Cerebellar nuclear complex (tissue), 1 donor: ENCODE measurements at places on chromosomes 13 and 19.

- no peak for DNase-seq
These were observed 1550.8 kb upstream of the SLC10A2 start for GRCh38 chr13:104616990-104617389.

- no peak for DNase-seq
These were observed 16.0 kb downstream of the ITM2B start for GRCh38 chr13:48249018-48249417.

GRCh38 chr13:106575896-106576295 lies 8.0 kb upstream of the ARGLU1 start:
- DNase-seq, result no peak

- DNase-seq, result no peak
These were observed 99.7 kb downstream of the DCLK1 start for GRCh38 chr13:36031490-36031889.

DNA sequence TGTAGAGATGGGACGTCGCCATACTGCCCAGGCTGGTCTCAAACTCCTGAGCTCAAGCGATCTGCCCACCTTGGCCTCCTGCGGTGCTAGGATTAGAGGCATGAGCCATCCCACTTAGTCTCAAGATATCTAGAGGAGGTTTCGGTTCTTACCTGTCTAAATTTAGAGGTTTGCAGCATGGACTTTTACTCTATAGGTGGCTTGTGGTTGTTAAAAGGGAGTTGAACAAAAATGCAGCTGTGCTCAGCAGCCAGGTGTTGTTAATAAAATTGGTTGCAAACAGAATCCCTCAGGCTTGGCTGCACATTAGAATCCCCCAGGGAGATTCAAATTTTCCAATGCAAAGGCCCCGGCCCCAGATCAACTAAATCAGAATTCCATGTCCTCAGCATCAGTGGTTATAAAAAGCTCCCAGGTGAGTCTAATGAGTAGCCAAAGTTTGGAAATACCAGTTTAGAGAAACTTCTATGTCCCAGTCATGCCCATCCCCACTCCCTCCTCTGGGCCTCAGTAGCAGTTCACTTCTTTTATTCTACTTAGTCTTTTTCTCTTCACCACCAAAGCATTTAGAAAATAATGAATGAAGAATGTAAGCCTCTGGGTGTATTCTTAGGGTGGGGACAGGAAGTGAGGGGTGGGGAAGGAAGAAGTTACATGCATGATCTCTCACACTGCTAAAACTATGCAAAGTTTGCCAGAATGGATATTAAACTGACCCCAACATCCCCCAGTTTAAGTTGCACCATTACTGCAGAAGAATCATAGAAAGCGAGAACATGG lies 471.0 kb downstream of the COG6 start:
- DNase-seq, result no peak

DNA sequence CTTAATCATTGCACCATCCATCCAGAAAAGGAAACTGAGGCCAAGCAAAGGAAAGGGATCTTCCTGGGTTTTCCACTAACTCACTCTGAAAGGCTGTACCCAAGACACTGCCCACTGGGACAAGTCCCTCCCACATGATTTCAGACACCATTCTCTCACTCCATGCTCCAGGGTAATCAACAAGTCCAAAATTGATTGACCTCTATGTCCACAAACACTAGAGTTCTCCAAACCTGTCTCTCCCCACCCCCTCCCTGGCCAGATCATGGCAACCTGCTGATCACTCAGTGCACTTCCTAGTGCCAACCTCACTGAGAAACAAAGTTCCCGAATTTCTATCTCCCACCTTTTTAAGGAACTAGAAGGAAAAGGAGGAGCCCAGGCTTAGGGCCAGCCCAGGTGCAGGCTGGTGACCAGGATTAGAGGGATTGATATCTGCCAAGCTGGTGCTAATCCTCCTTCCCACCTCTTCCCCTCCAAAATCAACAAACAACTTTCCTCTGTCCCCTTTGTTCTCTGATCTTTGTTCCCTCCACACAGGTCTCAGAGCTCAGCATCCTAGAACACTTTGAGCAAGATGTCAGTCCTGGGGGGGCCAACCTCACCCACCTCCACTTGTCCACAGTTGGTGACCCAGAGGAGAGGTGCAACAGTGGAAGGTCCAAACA lies 2.4 kb upstream of the CYP2A13 start:
- DNase-seq, result no peak

- no peak for DNase-seq
These were observed 1102.0 kb upstream of the SPRY2 start for GRCh38 chr13:81442904-81443303.

DNA sequence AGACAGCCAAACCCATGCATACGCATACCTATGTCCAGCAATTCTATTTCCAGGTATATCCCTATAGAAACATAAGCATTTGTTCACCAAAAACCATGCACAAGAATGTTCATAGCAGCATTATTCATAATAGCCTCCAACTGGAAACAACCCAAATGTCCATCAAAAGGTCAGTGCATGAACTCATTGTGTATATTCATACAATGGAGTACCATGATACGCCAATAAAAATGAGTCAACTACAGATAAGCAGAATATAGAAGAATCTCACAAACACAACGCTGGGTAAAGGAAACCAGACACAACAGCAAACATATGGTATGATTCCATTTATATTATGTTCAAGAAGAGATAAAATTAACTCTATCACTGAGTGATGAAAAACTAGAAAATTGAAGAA lies 23.8 kb downstream of the DEDD2 start:
- no peak for DNase-seq

DNA sequence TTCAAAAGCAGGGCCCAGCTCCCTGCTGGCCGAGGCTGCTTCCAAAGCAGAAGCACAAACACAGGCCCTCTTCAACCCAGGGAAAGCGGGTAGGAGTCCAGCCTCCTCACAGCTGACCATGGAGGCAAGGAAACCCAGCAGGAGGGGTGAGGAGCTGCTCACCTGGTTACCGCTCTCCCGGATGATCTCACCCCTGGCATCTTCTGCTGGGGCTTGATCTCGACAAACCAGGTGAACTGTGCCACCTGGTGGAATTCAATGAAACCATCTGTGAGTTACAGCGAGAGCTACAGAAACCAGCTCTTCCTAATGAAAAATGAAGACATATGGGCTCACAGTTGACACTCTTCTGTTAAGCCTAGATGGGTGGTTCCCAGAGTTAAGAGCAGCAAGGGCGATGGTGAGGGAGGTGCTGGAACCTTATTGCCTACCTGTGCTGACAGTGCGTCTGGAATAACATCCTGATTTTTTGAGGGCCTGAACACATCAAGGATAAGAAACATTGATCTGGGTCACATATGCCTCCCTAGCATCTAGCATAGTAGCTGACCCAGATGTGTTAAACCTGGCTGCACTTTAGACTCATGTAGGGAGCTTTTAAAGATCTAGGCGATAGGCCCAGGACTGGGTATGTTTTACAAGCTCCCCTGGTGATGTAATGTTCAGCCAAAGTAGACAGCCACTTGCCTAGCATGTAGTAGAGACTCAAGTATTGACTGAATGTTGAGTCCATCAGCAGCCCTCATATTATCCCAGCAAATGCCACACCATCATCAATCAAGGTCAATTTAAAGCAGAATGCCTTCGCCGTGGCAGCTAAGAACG lies 6.1 kb downstream of the DHRS12 start:
- peak; percentile 87 for DNase-seq

DNA sequence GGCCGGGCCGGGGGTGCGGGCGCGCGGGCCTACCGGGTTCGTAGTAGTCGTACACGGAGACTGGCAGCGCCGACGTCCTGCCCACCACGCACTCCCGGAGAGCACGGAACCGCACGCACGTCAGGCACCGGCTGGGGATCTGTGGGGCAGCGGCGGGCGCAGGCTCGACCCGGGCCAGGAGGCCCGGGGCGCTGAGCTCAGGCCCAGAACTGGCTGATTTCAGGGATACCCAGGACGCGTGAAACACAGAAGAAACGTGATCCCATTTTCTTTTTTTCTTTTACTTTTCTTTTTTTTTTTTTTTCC lies 9.0 kb downstream of the F2RL3 start:
- DNase-seq, result no peak

DNA sequence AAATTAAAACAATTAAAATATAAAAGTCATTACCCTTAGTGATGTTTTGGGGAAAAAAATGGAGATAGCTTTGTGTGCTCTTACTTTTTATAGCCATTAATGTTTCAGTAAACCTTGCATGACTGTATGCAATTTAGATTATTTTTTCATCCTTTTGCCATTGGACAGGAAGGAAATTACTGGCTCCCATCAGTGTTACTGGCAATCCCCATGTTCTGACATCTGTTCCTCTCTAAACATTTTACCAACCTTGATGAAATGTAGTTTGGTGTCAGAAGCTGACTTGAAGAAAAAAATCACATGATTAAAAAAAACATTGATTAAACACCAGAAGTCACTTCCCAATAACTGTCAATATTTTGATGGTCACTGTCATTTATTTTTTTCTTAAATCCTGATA lies 52.3 kb upstream of the ZNF536 start:
- peak; percentile 16 for DNase-seq

DNA sequence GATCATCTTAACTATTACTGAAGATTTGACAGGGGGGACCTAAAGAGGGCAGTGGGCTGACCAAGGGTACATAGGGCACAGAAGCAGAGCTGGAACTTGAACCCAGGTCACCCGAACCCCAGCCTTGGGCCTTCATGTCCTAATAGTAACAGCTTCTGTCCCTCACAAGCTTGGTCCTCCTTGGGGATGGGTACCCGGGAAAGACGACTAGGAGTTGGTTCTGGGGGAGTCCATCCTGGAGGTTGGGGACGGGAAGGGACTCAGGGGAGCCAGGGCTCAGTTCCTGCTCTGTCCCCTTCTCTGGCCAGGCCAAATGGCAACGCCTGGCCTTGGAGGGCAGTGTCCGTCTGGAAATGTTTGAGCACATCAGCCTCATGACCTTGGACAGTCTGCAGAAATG lies 39.6 kb upstream of the CYP4F8 start:
- no peak for DNase-seq

DNA sequence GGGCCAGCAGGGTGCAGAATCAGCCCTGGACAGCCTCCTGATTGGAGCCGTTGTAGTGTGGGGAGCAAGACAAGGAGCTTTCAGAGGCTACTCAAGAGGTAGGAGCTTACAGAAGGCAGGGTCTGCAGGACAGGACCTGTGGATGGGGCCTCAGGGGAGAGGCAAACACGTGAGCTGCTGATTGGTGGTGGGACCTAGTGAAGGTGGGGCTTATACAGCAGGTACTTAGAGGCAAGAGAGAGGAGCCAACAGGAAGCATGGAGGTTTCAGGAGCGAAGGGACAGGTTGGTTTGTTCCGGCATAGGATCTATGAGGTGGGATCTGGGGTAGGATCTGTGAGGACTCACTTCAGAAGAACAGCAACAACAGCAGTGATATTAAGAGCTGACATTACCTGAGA lies 32.4 kb downstream of the ZSWIM4 start:
- DNase-seq, result no peak

DNA sequence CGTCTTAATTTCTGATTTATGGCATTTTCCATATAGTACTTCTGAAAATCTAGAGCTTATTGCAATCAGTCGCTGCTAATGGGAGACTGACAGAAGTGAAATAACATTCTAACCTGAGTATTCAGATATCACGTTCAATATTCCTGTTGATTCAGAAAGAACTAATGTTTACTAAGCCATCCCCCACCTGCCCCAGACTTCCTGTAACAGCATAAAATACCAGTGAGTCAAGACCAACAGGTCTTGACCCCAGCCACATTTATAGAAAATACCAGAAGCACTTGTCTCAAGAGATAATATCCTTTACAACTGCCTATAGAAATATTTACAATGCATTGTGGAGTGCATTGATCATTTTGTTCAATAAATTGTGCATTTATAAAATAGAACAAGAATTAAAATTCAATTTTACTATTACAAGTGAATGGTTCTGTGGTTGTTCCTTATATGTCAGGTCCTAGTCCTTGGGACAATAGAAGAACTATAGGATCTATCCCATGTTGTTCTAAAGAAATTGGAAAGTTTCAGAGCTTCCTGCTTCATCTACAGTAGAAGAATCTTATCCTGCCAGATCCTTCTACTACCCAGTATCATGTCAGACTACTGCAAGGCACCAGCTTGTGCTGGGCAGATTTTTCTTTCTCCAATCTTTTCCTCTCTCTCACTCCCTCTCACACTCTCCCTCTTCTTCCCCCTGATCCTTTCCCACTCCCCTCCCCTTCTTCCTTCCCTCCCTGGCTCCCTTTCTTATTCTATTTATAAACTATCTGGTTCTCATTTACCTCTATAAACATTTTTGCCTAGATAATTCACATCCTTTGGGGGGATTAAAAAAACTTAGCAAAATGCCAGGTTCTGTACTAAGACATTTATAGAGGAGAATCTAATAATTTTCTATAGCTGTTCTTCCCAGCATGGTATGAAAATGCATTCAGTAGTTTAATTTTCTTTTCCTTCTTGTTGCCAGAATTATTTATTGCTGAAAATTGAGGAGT lies 629.9 kb downstream of the DIAPH3 start:
- DNase-seq, result no peak

- no peak for DNase-seq
These were observed 158.7 kb downstream of the FLT1 start for GRCh38 chr13:28336193-28336657.

DNA sequence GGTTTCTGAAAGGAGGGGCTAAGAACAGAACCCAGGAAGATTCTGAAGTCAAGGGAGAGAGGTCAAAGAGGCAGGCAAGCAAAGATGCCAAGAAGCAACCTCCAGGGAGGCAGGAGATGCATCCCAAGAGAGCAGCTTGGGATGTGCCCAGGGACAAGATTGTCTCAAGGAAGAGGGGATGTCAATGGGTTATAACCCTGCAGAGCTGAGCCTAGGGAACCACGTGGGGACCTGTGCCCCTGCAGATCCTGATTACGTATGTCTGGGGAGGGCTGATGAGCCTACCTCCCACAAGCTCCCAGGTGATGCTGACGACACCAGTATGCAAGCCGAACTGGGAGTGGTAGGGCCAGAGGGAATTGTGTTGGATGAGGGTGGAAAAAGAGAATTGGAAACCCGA lies 70.9 kb upstream of the IRS2 start:
- no peak for DNase-seq

DNA sequence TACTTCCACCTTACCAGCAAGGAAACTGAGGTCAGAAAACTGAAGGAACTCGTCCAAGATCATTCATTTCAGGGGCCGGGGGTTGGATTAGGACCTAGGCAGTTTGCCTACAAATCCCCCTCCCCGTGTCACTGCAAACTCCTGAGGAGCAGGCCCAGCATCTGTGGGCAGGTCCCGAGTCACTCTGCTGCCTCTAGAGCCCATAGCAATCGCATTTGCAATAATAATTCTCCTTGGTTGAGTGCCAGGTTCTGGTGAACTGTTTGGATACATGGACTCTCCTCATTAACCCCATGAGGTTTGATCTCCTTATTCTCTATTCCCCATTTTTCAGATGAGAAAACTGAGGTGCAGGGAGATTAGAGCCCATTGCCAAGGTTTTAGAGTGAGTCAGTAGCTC lies 903 bp downstream of the PIN1 start:
- no peak for DNase-seq
